Endothelial cell of umbilical vein (primary cell): ENCODE measurements at places on chromosomes 5 and 9. TPM values are rescaled to one million over a fixed set of nuclear protein-coding genes. Genes with fewer than 3 reads are reported as not detected.

Gene PLAC8L1
- total RNA-seq, result 0.80 and 1.1 TPM in 2 replicates

DNA sequence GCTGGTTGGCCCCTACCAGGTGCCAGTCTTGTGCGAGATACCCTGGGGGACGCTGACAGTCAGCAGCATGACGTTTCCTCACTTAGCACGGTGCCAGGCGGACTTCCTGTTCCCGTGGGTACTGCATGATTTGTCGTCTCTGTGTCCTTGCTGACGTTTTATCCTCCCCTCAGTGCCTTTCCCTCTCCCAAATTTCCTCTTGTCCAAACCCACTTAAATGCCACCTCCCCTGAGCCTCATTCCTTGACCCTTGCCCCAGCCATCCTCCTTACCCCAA lies 60.6 kb upstream of the SAP30L start:
- peaks cover 16% of the 10 kb centered on the region for H3K36me3 ChIP-seq
- DNase-seq, result no peak
- H3K27me3 ChIP-seq, result no peaks in the 10 kb centered on the region
- no peaks in the 10 kb centered on the region for H3K4me1 ChIP-seq
- H3K4me3 ChIP-seq, result no peak overlapping the region
- H3K27ac ChIP-seq, result no peak overlapping the region

DNA sequence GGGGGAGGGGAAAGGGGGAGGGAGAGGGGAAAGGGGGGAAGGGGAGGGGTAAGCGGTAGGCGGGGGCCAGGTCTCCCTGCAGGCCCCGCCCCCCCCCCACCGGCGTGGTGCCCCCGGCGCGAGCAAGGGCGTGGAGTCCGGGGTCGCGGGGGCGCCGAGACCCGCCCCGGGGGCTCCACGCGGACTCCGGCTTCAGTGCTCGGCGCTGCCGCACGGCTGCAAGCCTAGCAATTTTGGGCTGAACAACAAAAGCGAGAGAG lies 10.8 kb downstream of the C9orf50 start:
- DNase-seq, result no peak
- H3K27me3 ChIP-seq, result peaks cover 5% of the 10 kb centered on the region
- peaks cover 14% of the 10 kb centered on the region for H3K4me1 ChIP-seq
- no peaks in the 10 kb centered on the region for H3K36me3 ChIP-seq
- H3K4me3 ChIP-seq, result peak overlapping the region; percentile 46
- peak overlapping the region; percentile 16 for H3K27ac ChIP-seq

GRCh38 chr9:92716557-92716956 lies 46.6 kb upstream of the IPPK start:
- H3K36me3 ChIP-seq, result peaks cover 48% of the 10 kb centered on the region
- peak; percentile 50 for DNase-seq
- H3K27ac ChIP-seq, result no peak overlapping the region
- no peaks in the 10 kb centered on the region for H3K27me3 ChIP-seq

Gene CCNI2
- 0.53 TPM in 1 of 2 replicates, not detected in the other for total RNA-seq

Gene CCL21
- total RNA-seq, result 0.85 TPM in 1 of 2 replicates, not detected in the other

DNA sequence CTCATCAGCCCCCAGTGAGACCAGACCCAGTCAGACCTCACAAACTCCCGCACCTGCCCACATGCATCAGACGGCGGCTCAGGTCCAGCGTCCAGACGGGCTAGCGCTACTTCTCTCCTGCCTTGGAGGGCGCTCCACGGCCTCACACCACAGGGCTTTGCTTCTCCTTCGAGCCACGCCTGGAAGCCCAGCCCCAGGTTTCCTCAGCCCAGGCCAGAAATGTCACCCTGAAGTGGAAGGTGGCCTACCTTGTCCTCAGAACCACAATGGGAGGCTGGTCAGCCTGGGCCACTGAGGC lies 2.8 kb downstream of the NACC2 start:
- H3K27me3 ChIP-seq, result no peaks in the 10 kb centered on the region
- H3K4me3 ChIP-seq, result no peak overlapping the region
- H3K36me3 ChIP-seq, result no peaks in the 10 kb centered on the region
- no peak for DNase-seq
- no peak overlapping the region for H3K27ac ChIP-seq

DNA sequence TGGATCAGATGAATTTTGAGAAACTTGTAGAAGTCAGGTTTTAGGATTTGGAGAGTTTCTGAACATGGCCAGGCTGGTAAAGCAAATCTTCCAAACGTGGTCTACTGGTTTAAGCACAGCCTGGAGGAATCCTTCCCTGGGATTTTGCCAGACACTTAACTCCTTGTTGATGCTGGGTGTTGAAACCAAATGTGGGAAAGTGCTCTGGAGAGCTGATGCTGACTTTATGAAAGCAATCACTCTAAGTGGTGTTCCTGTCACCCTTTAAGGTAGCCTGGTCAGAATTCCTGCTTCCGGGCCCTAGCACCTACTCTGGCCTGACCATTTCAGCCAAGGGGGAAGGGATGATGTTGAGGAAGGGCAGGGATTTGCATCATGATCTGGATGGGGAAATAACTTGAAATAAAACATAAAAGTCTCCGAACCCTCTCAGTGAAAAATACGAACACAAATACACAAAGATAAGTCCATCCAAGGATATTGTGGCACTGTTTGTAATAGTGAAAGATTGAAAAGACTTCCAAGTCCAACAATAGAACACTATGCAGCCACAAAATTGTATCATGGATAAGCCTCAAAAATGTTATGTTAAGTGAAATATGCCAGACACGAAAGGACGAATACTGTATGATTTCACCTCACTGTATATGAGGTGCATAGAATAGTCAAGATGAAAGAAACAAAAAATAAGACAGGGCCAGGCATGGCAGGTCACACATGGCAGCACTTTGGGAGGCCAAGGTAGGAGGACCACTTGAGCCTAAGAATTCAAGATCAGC lies 57.7 kb downstream of the PDE6A start:
- no peak overlapping the region for H3K27ac ChIP-seq
- no peak for DNase-seq
- H3K27me3 ChIP-seq, result no peaks in the 10 kb centered on the region
- H3K36me3 ChIP-seq, result no peaks in the 10 kb centered on the region
- peaks cover 5% of the 10 kb centered on the region for H3K4me1 ChIP-seq

DNA sequence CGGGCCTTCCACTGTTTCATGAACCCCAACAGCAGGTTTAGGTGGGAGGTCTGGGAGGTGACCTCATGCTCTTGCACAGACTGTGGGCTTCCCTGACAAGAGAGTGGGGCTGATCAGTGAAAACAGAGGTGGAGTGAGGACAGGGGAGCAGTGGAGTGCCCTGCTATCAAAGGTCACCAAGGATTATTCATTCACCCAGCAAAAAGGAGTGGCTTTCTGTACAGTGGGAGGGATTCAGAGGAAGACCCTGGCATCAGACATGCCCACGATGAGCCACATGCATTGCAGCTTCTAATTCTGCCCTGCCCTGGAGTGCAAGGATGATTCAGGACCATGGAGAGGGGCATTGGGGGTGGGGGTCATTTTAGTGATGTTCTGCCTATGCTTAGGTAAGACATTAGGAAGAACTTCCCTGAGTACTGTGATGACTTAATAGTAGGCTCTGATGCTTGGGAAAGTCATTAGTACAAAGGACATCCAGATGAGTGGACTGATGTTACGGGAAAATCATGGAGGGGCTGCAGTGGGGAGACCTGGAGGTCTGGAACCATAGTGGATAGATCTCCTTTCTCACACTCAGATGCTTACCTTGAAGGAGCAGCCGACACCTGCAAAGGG lies 12.8 kb downstream of the TRAF1 start:
- H3K4me1 ChIP-seq, result peaks cover 6% of the 10 kb centered on the region
- no peak overlapping the region for H3K27ac ChIP-seq
- no peaks in the 10 kb centered on the region for H3K27me3 ChIP-seq
- H3K4me3 ChIP-seq, result no peak overlapping the region

- no peak for DNase-seq
Measured at GRCh38 chr5:165149431-165149830, 1644.0 kb downstream of the MAT2B start.

Gene WDR38
- total RNA-seq, result not detected in 2 replicates

DNA sequence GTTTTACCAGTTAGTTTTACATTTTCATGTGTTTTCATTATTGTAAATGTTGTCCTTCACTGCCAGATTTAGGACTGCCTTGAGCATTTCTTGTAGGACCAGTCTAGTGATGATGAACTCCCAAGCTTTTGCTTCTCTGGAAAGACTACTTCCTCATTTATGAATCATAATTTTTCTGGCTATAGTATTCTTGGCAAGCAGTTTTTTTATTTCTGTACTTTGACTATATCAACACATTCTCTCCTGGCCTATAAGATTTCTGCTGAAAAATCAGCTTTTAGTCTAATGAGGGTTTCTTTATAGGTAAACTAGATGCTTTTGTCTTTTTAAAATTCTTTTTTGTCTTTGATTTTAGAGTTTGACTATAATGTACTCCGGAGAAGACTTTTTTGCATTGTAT lies 256.8 kb upstream of the GRAMD2B start:
- H3K4me1 ChIP-seq, result no peaks in the 10 kb centered on the region
- H3K4me3 ChIP-seq, result no peak overlapping the region
- no peak overlapping the region for H3K27ac ChIP-seq
- no peaks in the 10 kb centered on the region for H3K27me3 ChIP-seq
- H3K36me3 ChIP-seq, result no peaks in the 10 kb centered on the region

Gene CCNO
- total RNA-seq, result 0.58 and 0.88 TPM in 2 replicates

Gene PLPPR1
- total RNA-seq, result 0.18 TPM in 1 of 2 replicates, not detected in the other

DNA sequence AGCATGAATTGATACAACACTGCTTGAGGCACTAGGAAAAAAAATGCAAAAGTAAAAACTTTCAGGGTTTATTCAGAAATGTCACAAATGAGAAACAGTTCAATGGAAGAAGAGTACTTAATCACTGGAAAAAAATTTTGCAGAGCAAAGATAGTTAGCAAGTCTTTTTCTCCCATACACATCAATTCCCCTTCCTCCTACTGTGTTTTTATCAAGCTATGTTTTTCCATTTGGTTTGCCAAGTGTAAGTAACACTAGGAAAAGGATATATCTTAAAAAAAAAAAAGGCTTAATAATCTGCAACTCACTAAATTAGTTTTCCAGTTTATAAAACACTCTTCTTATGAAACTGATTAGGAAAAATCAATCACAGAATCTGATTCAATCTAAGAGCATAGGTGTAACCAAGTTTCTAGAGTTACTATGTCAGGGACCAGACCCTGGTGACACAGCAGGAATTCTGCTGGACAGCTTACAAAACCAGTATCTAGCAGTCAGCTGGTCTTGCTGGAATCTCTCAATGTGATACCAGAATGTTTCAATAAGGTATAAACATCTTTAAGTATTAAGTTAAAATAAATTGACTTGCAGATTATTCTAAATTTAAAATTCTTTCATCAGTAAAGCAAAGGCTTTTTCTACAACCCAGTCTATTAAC lies 34.7 kb downstream of the RNF145 start:
- no peak overlapping the region for H3K4me3 ChIP-seq
- H3K27ac ChIP-seq, result no peak overlapping the region
- H3K36me3 ChIP-seq, result no peaks in the 10 kb centered on the region
- H3K27me3 ChIP-seq, result no peaks in the 10 kb centered on the region
- peak; percentile 37 for DNase-seq

GRCh38 chr5:2755076-2755680 lies 3.7 kb upstream of the IRX2 start:
- H3K36me3 ChIP-seq, result no peaks in the 10 kb centered on the region
- peaks cover 41% of the 10 kb centered on the region for H3K27me3 ChIP-seq
- no peak for DNase-seq
- H3K27ac ChIP-seq, result no peak overlapping the region
- H3K4me1 ChIP-seq, result no peaks in the 10 kb centered on the region
- H3K4me3 ChIP-seq, result no peak overlapping the region

DNA sequence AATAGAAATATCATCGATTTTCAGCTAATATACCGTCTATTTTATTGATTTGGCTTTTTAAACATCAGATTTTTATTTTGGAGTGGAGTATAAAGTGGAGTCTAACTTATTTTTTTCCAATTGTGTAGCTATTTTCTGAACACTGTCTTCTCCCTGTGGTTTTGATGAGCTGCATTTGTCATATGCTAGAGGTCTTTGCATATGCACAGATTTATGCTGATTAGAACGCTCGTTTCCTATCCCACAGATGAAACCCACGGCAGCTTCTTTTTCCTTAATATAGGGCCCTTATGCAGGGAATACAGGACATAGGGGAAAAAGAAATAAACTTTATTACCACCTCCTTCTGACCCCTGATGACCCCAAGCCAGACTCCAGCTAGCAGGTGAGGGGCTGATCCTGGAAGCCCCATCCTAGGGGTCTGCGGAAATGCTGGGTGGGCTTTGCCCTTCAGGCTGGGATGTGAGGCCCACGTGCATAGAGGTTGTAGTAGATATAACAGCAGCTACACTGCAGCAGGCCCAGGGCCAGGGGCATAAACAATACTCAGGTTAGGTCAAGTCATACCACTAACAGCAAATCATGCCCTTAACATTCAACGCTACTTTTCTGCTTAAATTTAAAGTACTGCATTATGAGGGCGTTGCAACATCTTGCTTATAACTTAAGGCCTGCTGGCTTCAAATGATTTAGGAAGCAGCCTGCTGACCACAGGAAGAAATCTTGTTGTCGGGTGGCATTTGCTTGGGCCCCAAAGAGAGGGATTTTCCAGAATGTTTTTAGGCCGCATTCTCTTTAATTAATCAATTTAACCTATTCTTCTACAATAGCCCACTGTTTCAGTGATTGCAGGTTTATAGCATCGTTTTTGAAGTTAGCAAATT lies 28.5 kb downstream of the MVB12B start:
- H3K27ac ChIP-seq, result no peak overlapping the region
- no peaks in the 10 kb centered on the region for H3K36me3 ChIP-seq
- no peaks in the 10 kb centered on the region for H3K4me1 ChIP-seq
- no peak overlapping the region for H3K4me3 ChIP-seq

- DNase-seq, result no peak
- no peaks in the 10 kb centered on the region for H3K27me3 ChIP-seq
- H3K27ac ChIP-seq, result no peak overlapping the region
- no peak overlapping the region for H3K4me3 ChIP-seq
- no peaks in the 10 kb centered on the region for H3K36me3 ChIP-seq
- H3K4me1 ChIP-seq, result no peaks in the 10 kb centered on the region
Measured at GRCh38 chr5:27241564-27242257, 203.3 kb upstream of the CDH9 start.

- H3K36me3 ChIP-seq, result no peaks in the 10 kb centered on the region
- no peaks in the 10 kb centered on the region for H3K27me3 ChIP-seq
- peaks cover 47% of the 10 kb centered on the region for H3K4me1 ChIP-seq
- no peak for DNase-seq
- peak overlapping the region; percentile 91 for H3K4me3 ChIP-seq
Measured at GRCh38 chr5:160419458-160420330, 813 bp upstream of the SLU7 start.

- no peaks in the 10 kb centered on the region for H3K36me3 ChIP-seq
- peaks cover 44% of the 10 kb centered on the region for H3K27me3 ChIP-seq
- H3K4me1 ChIP-seq, result peaks cover 17% of the 10 kb centered on the region
- DNase-seq, result peak; percentile 25
- H3K4me3 ChIP-seq, result peak overlapping the region; percentile 53
- H3K27ac ChIP-seq, result no peak overlapping the region
Measured at GRCh38 chr5:116572350-116573278, 2.0 kb downstream of the SEMA6A start.

Gene SLC36A2
- not detected in 2 replicates for total RNA-seq

Gene AGGF1
- total RNA-seq, result 16.1 and 19.9 TPM in 2 replicates

DNA sequence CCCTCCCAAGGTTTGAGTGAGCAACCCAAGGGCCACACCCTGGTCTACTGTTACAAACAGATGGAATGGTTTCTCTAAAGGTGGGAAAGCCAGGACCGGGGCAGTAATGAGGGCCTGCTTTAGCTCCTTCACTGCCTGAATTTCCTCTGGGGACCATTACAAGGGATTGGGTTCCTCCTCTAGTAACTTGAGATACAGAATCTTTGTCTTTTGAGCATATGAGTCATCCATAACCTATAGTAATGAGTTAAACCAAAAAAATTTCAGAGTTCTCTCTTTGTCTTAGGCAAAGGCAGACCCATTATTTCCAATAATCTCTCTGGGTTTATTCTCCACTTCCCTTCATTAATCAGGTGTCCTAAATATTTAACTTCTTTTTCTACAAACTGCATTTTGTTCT lies 618.8 kb downstream of the HINT1 start:
- H3K27ac ChIP-seq, result no peak overlapping the region
- no peak overlapping the region for H3K4me3 ChIP-seq
- peaks cover 12% of the 10 kb centered on the region for H3K4me1 ChIP-seq
